ENCODE measurements at places on chromosomes 13 and 19.

GRCh38 chr13:104436555-104436954 lies 1370.3 kb upstream of the SLC10A2 start:
- no peak overlapping the region for H3K4me3 ChIP-seq
- H3K27ac ChIP-seq: no peak overlapping the region
- no peak for DNase-seq
- no peaks in the 10 kb centered on the region for H3K4me1 ChIP-seq

- no peaks in the 10 kb centered on the region for H3K27me3 ChIP-seq
- H3K27ac ChIP-seq: no peak overlapping the region
- H3K4me1 ChIP-seq: no peaks in the 10 kb centered on the region
- no peak for DNase-seq
- H3K4me3 ChIP-seq: no peak overlapping the region
Measured at GRCh38 chr13:94056362-94056990, 423.0 kb downstream of the DCT start.

GRCh38 chr13:25149711-25150110 lies 22.4 kb downstream of the AMER2 start:
- H3K4me1 ChIP-seq: no peaks in the 10 kb centered on the region
- no peak for DNase-seq
- H3K27me3 ChIP-seq: peaks cover 20% of the 10 kb centered on the region
- no peak overlapping the region for H3K27ac ChIP-seq
- no peak overlapping the region for H3K4me3 ChIP-seq

DNA sequence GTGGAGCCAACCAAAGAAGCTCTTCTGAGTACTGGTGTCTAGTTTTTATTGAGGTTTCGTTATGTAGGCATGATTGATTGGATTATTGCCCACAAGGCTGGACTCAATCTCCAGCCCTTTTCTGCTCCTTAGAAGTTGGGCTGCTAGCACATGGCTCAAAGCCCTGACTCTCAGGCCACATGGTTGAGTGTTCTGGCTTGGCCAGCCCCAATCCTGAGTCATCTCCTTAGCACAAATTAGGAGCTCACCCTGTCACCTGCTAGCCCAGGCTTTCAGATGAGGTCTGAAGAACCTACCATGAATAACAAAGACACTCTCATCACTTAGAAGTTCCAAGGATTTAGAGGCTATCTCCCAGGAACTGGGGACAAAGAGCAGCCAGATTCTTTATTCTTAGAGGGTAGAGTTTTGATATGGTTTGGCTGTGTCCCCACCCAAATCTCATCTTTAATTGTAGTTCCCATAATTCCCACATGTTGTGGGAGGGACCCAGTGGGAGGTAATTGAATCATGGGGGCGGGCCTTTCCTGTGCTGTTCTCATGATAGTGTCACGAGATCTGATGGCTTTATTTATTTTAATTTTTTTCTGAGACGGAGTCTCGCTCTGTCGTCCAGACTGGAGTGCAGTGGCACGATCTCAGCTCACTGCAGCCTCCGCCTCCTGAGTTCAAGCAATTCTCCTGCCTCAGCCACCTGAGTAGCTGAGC lies 11.3 kb downstream of the DPY19L3 start:
- no peak overlapping the region for H3K4me3 ChIP-seq
- no peak for DNase-seq
- no peaks in the 10 kb centered on the region for H3K27me3 ChIP-seq

GRCh38 chr13:54029226-54029625 lies 1000.6 kb downstream of the OLFM4 start:
- DNase-seq: no peak
- H3K4me3 ChIP-seq: no peak overlapping the region
- H3K36me3 ChIP-seq: no peaks in the 10 kb centered on the region
- no peaks in the 10 kb centered on the region for H3K27me3 ChIP-seq
- no peaks in the 10 kb centered on the region for H3K4me1 ChIP-seq

- no peaks in the 10 kb centered on the region for H3K36me3 ChIP-seq
- H3K4me1 ChIP-seq: peaks cover 50% of the 10 kb centered on the region
- peak overlapping the region; percentile 72 for H3K27ac ChIP-seq
Measured at GRCh38 chr19:11578258-11579142, 1.1 kb upstream of the ACP5 start.

DNA sequence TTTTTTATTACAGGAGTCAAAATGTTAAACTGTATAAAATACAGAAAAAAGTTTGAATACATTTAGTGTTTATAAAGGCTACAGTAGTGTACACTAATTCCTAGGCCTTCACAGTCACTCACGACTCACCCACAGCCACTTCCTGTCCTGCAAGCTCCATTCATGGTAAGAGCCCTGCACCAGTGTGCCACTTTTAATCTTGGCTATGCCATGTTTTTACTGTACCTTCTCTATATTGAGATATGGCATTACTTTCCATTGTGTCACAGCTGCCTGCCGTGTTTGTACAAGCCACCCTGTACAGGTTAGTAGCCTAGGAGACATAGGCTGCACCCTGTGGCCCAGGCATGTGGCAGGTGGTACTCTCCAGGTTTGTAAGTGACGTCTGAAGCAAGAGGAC lies 32.1 kb downstream of the C1QTNF9 start:
- H3K4me3 ChIP-seq: no peak overlapping the region
- no peaks in the 10 kb centered on the region for H3K36me3 ChIP-seq
- no peaks in the 10 kb centered on the region for H3K27me3 ChIP-seq
- H3K27ac ChIP-seq: no peak overlapping the region
- no peaks in the 10 kb centered on the region for H3K4me1 ChIP-seq
